ENCODE measurements at places on chromosomes 3 and 15.

DNA sequence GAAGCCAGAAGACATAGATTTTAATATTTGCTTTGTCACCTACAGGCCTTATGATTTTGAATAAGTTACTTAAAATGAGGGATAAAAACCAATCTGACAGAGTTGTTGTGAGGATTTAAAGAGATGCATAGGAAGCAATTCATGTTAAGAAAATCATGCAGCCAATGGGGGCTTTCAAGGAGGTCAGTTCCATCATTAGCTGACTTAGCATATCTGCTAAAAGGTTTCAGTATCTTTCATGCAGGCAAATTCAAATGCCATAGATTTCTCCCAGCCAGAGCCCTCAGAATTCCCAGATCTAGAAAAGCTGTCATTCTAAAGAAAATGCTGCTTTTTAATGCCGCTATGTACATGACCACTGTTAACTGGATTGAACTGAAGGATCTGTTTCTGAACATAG lies 176.1 kb downstream of the GOLIM4 start:
- no peak for DNase-seq

DNA sequence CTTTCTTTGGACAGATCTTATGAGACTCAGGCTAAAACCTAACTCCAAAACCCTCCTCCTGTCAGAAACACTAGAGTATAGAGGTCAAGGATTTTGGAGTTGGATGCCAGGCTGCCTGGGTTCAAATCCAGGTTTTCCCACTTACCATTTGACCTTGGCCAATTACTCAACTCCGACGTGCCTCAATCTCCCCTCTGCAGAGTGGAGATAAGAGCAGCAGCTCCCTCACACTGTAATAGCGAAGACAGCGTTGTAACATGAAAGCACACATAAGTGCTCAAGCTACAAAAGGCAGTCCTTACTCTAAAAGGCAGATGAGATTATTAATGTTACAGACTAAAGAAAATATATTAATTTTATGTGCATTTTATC lies 90.1 kb downstream of the IGF2BP2 start:
- no peak for DNase-seq

DNA sequence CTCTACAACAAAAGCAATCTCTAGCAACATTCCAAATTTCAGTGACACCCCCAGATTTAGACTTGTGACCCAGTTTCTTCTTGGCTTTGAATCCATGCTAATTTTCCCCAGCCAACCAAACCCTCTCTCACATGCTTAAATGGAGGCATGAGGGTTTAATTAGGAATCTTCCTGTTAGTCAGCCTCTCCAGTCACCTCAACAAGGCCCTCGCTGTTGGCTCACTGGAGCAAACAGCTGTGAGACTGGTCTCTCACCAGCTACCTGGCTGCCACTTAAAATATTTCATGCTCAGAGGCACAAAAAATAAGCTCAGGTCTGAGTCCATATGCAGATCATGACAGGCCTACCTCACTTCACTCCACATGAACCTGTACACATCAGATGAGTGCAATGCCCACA lies 630.4 kb upstream of the ADAMTS9 start:
- DNase-seq, result no peak

- DNase-seq, result no peak
Observed at GRCh38 chr15:67019884-67020520, 45.4 kb upstream of the SMAD3 start.

DNA sequence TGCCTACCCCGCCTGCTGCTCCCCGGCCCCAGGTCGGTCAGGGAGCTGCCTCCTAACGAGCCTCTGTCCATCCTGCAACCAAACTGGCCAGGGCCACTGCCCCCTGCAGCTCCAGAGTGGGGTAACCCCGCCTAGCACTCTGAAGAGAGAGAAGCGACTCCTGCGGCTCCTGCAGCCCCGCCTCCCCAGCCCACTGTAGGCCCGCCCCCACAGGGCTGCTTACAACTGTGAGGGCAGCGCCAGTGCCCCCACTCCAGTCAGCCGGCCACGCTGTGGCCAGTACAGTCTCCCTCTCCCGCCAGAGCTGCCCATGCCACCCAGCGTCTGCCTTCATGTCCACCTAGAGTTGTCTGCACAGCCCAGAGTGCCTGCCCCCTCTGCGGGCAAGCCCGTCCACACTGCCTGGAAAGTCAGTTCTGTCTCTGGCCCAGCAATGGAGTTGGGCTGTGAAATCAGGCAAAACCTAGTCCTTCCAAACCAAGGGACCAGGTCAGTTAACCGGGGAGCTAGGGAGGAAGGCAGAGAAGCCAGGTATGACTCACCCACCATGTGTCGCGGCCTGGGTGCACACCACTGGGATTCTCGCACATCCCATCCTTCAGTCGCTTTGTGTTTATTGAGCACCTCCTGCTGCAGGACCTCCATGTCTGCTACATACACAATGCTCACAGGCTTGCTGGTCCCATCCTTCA lies 2.4 kb downstream of the UCN2 start:
- DNase-seq, result no peak

DNA sequence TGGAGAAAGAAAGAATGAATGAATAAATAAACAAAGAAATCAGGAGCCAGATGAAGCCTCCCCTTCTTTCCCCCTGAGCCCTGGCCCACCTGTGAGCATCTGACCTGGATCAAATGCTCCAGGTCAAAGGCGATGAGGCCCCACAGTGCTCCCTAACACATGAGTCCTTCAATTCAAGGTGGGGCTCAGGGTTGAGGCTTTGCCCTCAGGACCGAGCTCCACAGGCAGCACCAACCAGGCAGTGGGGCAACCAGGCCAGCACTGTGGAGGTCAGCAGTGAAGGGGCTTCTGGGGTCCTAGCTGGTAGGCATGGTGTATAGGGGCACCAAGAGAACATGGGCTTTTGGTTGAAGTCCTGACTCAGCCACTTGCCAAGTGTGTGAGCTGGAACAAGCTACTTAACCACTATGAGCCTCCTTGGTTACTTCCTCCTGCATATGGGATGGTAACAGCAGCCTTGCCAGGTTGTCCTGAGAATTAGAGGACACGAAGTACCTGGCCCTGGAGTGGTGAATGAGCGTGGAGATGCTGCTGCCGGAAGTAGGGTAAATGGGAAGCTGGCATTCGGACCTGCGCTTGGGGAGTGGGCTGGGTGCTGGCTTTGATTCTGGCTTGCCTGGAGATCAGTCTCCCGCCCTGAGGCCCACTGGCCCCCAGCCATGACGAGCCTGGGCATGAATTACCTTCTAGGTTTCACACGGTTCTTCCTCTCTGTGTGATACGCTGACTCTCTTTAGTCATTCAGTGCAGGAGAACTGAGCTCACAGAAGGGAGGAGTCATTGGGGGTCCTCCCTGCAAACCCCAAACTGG lies 10.0 kb upstream of the PAQR5 start:
- DNase-seq, result no peak

- no peak for DNase-seq
Observed at GRCh38 chr3:27584874-27585273, 100.7 kb upstream of the SLC4A7 start.

GRCh38 chr3:56810577-56811545 lies 9.1 kb upstream of the ARHGEF3 start:
- no peak for DNase-seq

GRCh38 chr3:34851137-34851536 lies 788.2 kb upstream of the ARPP21 start:
- DNase-seq, result no peak

DNA sequence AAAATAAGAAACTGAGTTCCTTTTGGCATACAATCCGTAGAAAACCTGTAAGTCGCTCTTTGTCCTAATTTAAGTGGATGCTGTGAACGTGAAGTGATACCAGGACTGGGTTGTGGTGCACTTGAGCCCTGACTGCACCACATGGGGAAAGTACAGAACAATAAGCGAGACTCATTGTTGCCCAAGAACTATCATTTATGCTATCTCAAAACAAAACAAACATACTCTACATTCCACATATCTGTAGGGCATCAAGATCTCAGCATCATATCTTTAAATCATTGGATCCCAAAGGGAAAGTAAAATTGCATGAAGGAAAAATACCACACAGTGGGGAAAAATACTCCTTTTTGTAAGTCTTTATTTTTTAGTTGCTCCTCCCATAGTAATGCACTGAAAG lies 580.3 kb downstream of the MECOM start:
- DNase-seq, result no peak

- no peak for DNase-seq
Observed at GRCh38 chr15:82995938-82996337, 9.9 kb downstream of the RAMAC start.

- DNase-seq, result no peak
Observed at GRCh38 chr3:17092583-17092933, 207.8 kb downstream of the PLCL2 start.

GRCh38 chr3:163852233-163852632 lies 1226.1 kb downstream of the SI start:
- no peak for DNase-seq

GRCh38 chr15:72005483-72005882 lies 112.5 kb downstream of the MYO9A start:
- DNase-seq, result no peak

DNA sequence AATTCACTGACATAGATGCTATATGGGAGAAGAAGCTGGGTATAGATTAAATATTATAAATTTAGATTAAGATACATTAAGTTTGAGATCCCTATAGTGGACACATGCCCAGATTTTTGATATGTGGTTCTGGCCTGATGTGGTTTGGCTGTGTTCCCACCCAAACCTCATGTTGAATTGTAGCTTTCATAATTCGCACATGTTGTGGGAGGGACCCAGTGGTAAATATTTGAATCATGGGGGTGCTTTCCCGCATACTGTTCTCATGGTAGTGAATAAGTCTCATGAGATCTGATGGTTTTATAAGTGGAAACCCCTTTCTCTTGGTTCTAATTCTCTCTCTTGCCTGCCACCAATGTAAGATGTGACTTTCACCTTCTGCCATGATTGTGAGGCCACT lies 189.4 kb upstream of the CD96 start:
- DNase-seq, result no peak

GRCh38 chr15:29056839-29057450 lies 171.2 kb downstream of the APBA2 start:
- DNase-seq, result no peak

- no peak for DNase-seq
Observed at GRCh38 chr3:197858598-197858997, 67.5 kb downstream of the LRCH3 start.

DNA sequence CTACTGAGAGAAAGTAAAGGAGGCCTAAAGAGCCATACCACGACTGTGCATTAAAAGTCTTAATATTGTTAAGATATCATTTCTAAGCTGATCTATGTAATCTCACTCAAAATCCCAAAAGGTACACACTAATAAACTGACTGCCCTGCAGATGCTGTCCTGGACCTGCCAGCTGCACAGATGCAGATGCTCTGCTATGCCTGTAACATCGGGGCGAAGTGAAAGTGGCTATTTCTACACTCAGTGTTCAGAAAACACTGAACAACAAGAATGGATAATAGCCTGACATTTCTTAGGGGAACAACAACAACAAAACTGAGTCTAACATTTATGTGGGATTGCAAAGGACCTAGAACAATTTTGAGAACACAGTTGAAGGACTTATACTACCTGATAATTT lies 31.9 kb downstream of the RAD18 start:
- DNase-seq, result no peak

DNA sequence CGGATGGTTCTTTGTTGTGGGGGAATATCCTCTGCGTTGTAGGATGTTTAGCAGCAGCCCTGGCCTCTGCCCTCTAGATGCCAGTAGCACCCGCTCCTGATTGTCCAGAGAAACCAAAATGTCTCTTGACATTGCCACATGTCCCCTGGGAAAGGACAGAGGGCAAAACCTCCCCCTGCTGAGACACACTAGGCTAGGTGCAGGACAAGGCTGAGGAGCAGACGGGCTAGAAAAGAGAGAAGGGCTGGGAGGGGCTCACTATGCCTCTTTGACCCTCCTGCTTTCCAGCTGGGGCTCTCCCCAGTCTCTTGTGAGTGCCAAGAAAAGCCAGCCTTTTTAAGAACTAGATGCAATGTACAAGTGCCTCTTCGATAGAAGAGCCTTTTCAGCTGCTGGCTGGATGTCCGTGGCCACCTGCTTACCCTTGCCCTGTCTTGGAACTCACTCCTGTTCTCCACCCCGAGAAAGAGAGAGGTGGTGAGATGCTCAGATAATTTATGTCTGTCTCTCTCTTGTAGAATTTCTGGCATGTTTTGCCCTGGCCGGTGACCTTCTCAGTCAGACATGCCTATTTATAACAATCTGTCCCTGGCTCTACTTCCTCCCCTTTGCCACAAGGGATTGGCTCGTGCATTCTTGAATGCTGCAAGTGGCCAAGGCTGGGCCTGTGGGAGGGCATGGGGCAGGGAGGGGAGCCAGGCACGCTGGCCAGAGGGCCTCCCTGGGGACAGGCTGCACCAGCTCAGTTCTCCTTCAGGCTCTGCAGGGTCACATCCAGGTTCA lies 142.6 kb downstream of the RPLP1 start:
- DNase-seq, result no peak

DNA sequence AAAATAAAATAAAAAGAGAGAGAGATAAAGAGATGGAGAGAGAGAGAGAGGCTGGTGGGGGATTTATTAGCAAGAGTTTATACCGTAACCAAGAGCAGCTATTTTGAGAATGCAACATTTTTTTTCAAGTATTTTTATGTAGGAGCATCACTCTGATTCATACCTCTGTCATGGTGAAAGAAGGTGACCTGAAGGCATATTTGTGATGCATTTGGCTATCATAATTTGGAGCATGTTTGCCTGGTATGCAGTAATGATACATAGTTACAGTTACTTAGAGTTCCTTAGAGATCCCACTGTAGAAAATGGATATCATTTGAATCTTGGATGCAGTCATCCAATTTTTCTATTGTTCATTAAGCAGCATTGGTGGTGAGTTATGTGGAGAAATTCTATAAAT lies 1472.4 kb downstream of the SI start:
- no peak for DNase-seq

- DNase-seq, result no peak
Observed at GRCh38 chr3:123414973-123415775, 33.7 kb downstream of the ADCY5 start.

DNA sequence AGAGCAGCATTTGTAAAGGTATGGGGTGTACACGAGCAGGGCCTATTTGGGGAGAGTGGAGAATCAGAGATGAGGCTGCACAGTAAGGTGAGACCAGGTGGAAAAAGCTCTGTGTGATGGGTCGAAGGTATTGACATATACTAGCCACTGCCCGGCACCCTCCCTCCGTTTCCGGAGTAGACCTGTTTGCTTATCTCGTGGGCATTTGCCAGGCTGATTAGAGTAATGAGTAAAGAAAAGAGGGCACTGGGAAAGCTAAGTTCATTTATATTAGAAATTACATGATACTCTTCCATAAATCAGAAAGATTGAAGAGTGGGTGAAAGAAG lies 46.2 kb upstream of the ATG7 start:
- no peak for DNase-seq

DNA sequence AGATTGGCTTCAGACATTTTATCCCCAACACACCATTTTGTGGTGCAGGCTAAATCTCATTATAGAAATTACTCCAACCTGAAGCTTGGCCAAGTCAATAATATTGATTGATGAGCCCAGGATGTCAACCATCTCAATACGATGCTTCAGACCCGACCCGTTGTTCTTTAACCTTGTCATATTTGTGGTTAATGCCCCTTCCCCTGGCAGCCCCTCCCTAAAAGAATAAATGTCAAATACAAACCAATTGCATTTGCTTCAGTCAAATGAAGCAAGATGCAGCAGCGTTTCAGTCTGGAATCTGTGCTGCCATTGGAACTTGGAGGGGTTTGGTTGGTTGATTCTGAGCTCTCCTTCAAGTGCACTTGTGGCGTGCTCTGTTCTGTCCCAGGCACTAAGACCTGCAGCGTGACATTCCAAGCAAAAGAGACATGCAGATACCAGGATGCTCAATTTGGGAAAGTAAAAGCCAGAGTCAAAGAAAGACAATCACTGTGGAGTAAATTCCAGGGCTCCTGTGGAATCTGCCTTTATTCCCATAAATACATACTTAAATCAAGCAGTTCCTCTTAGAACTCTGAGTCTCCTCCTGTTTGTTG lies 23.8 kb upstream of the PSMD6 start:
- no peak for DNase-seq

Data from activated CD4-positive, alpha-beta T cell treated with anti-CD3 and anti-CD28 coated beads, Interleukin-2, amount 50 U/mL, for 16 hours (primary cell).